Esophagus muscularis mucosa (tissue), 4 donors: ENCODE measurements at places on chromosomes 6 and 20. TPM values are rescaled to one million over a fixed set of nuclear protein-coding genes. Genes with fewer than 3 reads are reported as not detected.

C6orf58 gene
- total RNA-seq: not detected

TMX4 gene
- total RNA-seq: 63.1 TPM

RALY gene
- 114 TPM for total RNA-seq

ELOVL2 gene
- total RNA-seq: 0.57 TPM

MACROD2 gene
- 3.6 TPM for total RNA-seq

CD109 gene
- total RNA-seq: 21.4 TPM

TRIM31 gene
- total RNA-seq: not detected
